8988T (cell line): ENCODE measurements at places on chromosomes 1 and 21.

- no peak for DNase-seq
Observed at GRCh38 chr1:161705537-161705936, 1.5 kb upstream of the FCRLA start.

DNA sequence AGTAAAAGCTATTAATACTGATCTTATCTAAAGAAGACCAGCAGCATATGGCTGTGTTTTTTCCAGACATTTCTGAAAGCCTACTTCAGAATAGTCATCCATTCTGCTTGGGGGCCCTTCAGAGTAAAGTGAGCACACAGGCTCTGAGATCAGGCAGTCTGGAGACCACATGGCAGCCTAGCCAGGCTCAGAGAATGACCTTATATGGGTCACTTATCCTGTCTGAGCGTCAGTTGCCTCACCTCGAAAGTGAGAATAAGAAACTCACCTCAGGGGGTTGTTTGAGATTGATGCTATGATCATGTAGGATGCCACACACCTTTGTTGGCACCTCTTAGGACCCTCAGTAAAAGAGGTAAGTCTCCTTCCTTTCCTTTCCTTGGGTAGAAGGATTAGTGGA lies 270.4 kb downstream of the GRIK1 start:
- DNase-seq = no peak

DNA sequence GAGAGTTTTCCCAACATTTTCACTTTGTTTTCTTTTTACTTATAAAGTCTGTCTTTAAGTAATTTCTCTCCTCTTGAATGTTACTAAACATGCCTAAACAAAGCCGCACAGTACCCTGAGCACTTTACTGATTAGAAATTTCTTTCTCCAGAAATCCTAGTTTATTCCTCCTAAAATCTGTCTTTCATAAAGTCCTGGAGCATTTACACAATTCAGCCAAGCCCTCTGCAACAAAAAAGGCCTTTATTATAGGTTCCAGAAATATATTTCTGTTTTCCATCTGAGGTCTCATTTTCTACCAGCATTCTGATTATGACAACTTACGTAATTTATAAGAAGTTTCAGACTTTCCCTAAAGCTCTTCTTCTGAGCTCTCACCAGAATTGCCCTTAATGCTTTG lies 549.5 kb upstream of the OLFM3 start:
- DNase-seq = no peak

- DNase-seq = no peak
Observed at GRCh38 chr1:2030076-2030871, 11.1 kb downstream of the GABRD start.

GRCh38 chr1:59477286-59477685 lies 180.4 kb downstream of the FGGY start:
- no peak for DNase-seq

- DNase-seq = no peak
Observed at GRCh38 chr1:221573756-221574155, 168.1 kb downstream of the DUSP10 start.

- no peak for DNase-seq
Observed at GRCh38 chr1:116826818-116827606, 72.8 kb downstream of the CD2 start.

DNA sequence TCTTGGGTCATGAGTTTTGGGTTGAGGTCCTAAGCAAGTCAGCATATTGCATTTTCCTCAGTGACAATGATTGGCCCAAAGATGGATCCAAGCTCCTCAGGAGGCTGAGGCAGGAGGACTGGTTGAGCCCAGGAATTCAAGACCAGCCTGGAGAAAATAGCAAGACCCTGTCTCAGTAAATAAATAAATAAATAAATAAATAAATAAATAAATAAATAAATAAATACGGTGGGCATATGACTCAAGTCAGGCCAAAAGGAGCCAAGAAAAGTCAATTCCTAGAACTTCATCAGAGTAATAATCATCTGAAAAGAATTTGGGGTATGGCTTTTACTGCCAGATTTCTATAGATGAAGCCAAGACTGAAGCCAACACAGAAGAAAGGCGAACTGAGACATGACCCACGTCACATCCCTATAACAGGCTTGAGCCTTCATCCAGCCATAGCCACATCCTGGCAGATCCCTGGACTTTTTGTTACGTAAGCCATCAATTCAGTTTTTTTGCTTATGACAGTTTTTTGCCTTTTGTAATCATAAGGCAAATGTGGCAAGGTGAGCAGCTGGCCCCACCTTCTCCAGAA lies 88.5 kb upstream of the NFASC start:
- DNase-seq = no peak

GRCh38 chr1:230674581-230674980 lies 32.3 kb downstream of the COG2 start:
- DNase-seq = no peak

GRCh38 chr1:234683861-234684632 lies 74.1 kb upstream of the IRF2BP2 start:
- no peak for DNase-seq

DNA sequence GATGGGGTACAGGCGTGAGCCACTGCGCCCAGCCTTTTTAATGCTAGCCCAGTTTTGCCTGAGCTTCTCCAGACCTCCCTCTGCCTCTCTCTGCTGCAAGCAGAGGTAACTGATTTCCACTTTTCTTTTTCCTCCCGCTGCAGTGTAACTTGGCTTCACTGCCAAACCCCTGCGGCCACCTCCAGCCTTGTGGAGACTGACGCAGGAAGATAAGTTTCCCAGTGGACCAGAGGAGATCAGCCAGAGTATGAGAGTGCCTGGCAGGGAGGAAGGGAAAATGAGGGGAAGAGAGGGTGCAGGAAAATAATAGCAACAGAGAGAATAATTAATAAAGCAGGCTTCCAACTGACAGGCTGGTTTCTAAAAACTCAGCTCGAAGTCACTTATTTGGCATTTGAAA lies 143.7 kb downstream of the PCNX2 start:
- DNase-seq = no peak

DNA sequence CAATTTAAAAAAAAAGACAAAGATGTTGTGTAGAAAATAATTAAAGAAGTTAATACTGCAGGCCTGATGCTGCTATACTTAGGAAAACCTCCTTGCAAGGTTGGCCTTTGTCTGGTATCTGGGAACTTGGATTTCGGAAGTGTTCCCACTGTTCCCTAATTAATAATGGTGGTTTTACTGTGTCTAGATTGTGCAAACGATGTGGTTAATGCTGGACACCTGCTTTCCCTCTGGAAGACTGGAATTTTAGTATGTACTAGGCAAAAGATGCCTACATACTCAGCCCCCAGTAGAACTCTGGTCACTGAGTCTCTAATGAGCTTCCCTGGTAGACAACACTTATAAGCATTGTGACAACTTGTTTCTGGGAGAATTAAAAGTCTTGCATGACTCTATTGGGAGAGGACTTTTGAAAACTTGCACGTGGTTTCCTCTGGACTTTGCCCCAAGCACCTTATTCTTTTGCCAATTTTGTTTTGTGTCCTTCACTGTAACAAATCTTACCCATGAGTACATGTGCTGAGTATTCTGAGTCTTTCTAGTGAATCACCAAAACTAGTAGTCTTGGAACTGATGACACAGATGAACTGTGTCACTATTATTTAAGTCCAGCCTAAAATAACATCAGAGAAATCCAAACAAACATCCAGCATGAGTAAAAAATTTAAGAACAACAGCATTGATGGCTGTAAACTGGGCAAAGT lies 40.4 kb downstream of the LIN9 start:
- DNase-seq = no peak

DNA sequence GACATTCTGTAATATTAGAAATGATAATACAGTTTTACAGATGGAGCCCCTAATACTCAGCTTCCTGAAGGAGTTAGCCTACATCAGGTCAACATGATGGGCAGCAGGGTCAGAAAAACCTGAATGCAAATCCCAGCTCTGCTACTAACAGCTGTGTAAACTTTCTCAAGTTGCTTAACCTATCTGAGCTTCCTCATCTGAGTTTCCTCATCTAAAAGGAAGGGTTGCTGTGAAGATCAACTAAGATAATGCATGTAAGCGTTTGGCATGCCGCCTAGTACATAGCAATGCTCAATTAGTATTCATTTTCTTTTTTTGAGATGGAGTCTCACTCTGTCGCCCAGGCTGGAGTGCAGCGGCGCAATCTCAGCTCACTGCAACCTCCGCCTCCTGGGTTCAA lies 18.4 kb upstream of the DESI2 start:
- DNase-seq = no peak

DNA sequence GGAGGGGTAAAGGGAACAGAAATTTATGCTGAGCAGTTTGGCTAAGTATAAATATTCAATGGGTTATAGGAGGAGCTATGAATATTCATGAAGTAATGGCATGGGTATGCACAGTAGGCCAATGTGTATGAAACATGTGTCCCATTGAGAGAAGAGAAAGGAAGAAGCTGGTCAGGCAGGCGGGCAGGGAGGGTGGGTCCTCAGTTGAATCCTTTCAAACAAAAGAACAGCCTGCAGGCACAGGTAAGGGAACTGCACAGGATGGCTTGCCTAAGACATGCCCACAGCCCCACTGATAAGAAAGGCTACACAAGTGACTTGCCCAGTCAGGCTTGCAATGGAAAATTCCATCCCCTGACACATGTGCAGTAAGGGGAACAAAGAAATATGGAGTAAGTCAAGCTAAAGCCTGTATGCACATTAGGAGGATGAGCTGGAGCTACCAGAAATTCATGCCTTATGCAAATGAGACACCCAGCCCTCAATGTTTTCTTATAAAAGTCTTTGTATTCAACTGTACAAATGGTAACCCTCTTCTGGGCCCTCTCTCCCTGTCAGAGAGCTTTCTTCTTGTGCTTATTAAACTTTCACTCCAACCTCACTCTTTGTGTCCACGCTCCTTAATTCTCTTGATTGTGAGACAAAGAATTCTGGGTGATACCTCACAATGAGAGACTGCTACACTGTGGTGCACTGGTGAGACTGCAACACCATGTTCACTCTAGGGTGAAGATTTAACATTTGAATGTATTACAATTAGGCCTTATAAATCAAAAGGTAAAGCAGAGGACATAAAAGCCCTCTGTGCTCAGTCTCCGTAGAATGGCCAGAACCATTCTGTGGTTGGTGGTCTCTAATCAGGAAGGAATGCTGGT lies 96.5 kb downstream of the ATP1B1 start:
- DNase-seq = no peak

DNA sequence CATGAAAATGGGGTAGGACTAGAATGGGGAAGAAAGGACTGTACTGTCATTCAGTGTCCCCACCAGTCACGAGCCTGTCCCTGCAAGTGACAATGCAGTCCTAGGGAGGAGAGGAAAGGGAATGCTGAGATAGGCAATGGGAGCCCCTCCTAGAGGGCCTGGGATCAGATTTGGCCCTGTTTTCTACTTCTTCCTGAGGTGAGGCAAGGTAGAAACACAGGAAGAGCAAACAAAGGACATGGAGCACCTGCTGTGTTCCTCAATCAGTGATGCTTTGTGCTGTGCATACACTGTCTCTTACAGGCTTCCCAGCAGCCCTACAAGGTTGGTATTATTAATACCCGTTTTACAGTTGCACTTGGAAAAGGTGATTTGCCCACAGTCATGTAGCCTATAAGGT lies 6.1 kb downstream of the FABP3 start:
- no peak for DNase-seq

DNA sequence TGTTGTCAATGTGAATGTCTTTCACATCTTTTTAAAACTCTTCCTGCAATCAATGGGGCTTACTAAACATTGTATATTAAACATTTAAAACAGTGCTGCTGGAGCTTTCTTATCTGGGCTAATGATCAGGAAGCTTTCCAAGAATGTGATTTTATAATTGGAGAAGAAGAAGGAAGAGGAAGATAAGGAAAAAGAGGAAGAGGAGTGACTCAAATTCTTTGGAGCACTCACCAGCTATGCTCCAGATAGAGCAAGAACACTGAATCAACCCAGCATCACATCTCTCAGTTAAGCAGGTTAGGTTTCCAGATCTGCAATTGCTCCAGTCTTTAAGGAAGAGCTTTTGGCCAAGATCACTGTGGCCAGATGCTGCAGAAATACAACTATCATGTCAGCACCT lies 1.4 kb upstream of the SPRR2E start:
- no peak for DNase-seq

DNA sequence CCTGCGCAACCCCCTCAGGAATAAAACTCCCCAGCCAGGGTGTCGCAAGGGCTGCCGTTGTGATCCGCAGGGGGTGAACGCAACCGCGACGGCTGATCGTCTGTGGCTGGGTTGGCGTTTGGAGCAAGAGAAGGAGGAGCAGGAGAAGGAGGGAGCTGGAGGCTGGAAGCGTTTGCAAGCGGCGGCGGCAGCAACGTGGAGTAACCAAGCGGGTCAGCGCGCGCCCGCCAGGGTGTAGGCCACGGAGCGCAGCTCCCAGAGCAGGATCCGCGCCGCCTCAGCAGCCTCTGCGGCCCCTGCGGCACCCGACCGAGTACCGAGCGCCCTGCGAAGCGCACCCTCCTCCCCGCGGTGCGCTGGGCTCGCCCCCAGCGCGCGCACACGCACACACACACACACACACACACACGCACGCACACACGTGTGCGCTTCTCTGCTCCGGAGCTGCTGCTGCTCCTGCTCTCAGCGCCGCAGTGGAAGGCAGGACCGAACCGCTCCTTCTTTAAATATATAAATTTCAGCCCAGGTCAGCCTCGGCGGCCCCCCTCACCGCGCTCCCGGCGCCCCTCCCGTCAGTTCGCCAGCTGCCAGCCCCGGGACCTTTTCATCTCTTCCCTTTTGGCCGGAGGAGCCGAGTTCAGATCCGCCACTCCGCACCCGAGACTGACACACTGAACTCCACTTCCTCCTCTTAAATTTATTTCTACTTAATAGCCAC lies 696 bp downstream of the TGFB2 start:
- no peak for DNase-seq

- no peak for DNase-seq
Observed at GRCh38 chr1:197787623-197788536, 12.6 kb upstream of the DENND1B start.

DNA sequence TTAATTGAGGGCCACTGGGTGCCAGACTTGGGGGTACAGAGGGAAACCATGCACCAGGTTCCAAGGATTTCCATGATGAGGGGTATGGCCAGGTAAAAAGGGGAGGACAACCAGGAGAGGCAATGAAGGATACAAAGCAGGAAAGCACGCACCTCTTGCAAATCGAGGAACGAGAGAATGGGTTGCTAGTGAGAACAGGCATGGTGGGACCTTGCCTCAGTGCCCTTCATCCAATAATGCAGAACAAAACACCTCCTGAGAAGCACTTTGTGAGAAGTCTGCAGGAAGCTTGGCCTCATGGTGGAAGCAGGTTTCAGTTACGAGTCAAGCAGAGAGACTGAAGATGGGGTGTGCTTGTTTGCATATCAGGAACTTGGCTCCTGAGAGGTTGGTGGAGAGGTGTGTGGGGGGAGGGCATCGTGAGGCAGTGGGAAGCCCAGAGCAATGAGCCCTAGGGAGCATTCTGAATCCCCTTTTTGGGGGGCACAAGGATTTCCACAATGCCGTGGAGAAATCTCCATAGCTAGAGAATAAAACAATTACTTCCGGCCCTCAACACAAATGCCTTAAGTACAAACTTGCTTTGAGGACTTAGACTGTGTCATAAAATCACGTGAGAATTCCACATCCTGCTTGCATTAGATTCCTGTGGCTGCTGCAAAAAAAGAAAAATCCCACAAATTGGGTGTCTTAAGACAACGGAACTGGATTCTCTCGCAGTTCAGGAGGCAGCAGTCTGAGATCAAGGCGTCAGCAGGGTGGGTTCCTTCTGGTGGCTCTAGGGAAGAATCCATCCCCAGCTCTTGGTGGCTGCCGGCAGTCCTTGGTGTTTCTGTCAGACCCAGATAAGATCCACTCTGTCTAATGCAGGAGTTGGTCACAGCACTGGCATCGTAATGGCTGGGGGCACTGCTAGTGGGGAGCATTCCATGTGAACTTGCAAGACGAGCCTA lies 54.9 kb upstream of the BACE2 start:
- no peak for DNase-seq

GRCh38 chr1:67642629-67643028 lies 42.4 kb upstream of the GADD45A start:
- no peak for DNase-seq

GRCh38 chr21:31911138-31911907 lies 38.5 kb downstream of the HUNK start:
- no peak for DNase-seq
